ENCODE measurements at places on chromosomes 2 and 18.

DNA sequence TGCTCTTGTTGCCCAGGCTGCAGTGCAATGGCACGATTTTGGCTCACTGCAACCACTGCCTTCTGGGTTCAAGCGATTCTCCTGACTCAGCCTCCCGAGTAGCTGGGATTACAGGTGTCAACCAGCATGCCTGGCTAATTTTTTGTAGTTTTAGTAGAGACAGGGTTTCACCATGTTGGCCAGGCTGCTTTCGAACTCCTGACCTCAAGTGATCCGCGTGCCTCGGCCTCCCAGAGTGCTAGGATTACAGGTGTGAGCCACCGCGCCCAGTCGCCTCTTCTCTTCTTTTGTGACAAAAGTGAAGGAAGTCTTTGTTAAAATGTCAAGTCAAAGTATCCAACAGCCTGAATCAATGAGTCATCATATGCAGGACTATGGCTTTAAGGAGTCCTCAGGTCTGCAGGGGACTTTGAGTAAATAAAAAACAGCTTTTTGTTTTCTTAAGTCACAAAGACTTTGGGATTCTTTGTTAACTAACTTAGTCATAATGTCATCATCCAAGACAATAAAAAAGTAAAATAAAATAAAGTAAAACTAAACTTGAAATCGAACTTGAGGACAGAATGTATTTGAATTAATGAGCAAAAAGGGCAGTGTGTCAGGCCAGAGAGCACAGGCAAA lies 1153.2 kb downstream of the SUCLG1 start:
- DNase-seq, result no peak

DNA sequence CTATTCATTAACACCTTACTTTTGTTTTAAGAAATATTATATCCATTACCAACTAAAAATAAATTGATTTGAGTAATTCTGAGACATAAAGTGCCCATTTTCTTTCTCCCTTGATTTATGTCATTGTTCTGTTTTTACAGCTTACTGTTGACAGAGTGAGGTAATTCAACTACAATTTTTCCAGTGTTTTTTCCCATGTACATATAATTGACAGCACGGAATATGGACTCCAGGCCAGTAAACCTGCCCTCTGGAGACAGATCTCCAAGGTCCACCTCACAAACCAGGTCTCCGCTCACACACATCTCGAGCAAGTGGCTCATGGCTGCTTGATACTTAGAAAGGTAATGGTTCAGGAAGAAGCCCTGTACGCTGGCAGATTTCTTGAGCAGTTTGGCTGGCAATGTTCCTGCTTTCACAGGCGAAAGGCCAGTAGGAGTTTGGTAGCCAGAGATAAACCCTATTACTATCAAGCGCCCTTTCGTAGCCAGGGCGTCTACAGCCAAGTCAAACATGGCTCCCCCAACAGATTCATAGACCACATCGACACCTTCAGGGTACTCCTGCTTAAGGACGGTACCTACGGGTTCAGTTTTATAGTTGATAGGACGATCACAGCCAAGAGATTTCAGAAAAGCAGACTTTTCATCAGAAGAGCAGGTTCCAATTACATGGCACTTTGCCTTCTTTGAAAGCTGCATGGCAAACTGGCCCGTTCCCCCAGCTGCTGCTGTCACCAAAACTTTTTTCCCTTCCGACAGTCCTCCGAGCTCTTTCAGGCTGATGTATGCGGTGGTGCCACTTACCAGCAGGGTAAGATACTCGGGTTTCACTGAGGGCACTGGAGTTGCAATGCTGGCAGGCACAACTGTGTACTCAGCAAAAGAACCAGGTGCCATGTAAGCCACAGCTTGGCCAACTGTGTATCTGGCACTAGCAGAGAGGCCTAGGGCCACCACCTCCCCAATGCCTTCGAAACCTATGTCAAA lies 7.4 kb downstream of the PTGR3 start:
- no peak for DNase-seq

DNA sequence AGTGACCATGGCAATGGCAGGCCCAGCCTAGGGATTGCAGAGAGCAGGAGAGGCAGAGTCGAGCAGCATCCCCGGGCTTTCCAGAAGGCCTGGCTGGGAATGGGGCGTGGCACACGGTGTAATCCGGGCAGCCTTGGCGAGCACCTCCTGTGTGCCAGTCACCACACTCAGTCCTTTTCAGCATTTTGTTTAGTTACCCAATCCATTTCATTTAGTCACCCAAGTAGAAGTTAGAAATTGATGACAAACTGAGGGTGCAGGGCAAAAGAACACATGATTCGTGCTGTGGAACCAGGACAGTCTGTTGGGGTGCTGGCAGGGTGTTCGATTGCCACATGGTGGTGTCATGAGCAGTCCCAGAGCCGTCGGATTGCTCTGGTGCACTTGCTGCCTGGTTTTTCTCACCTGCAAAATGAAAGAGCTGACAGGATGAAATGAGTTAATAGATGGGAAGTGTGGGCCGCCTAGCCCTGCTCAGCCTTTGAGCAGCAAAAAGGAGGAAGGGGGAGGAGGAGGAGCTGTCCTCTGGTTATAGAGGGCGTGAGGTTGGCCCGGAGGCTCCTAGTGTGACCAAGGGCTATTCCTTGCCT lies 299.4 kb downstream of the AGAP1 start:
- DNase-seq, result no peak

GRCh38 chr18:49566985-49567384 lies 5.1 kb downstream of the LIPG start:
- no peak for DNase-seq

DNA sequence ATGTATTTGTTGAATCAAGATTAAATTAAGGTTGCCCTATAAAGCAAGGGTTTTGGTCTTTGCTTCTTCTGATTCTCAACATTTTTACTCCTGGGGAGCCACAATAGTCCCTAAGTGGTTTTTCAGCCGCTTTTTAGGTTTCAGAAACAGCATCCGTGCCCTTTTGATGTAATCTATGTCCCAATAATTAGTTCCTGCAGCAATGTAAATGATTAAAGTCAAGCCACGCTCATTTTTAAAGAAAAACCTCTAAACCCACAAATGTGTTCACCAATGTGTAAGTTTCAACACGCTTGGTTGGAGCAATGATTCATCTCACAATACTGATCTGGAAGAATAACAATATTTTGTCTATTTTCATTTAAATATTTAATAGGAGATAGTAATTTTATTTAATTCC lies 5.6 kb downstream of the ARL4C start:
- DNase-seq, result no peak

GRCh38 chr2:68453761-68454360 lies 13.2 kb downstream of the FBXO48 start:
- no peak for DNase-seq

DNA sequence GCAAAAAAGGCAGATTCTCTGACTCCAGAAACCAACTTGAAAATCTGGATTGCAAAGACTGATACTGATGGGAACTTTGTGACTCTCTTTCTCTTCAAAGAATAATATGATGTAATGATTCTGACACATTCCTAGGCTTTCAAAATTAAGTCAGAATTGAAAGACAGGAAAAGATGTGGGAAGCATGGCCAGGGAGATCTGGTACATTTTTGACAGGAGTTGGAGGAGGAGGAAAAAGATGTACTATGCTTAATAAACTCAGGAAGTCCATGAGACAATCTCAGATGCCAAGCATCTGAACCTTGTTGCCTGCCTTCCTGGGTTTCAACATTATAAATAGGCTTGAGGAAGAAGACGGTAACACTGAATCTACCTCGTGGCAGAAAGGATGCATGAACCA lies 34.2 kb downstream of the KLF7 start:
- DNase-seq, result no peak

GRCh38 chr18:34595690-34596089 lies 114.4 kb upstream of the DTNA start:
- peak; percentile 19 for DNase-seq

DNA sequence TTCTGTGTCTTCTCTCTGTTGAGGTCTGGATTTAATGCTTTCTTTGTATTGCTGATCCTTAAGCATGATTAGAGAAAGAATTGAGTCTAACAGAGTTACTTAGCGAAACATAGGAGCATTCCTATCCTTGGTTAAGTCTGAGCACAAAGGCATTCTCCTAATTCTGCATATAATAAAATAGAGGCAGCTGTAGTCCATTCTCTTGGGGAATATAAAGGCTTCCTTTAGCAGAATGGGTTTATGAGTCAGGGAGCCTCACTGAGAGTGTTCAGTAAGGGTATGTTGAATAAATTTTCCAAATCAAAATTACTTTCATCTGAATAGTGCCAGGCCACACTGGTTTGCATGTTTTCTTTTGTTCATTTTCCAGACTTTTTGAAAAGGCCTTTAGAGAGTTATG lies 101.5 kb downstream of the GALNT1 start:
- no peak for DNase-seq

- no peak for DNase-seq
These were observed 6.0 kb upstream of the CDK5R2 start for GRCh38 chr2:218953366-218953954.

DNA sequence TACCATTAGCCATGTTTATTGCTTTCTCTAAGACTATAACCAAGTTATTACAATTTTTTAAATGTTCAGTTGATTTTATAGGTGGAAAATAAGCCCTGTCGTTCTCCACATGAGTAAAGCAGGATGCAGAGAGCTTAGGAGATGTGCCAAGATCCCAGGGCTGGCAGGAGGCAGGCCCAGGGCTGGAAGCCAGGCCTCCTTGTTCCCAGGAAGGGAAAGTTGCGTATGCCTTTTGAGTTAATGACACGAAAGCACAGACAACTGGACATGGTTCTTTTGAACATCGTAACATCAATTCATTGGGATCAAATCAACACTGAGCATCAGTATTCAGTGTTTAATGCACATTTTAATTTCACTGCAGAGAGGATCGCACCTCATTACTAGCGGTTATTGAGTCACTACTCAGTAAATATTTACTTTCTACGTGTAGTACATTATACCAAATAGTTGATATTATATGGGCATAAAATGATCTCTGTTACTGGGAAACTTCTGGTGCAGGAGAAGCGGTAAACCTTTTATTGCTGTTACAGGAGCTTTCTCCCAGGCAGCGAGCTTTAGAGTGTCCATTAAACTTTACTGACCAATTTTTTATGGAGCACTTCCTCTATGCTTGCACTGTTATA lies 60.0 kb downstream of the RNF144A start:
- no peak for DNase-seq

DNA sequence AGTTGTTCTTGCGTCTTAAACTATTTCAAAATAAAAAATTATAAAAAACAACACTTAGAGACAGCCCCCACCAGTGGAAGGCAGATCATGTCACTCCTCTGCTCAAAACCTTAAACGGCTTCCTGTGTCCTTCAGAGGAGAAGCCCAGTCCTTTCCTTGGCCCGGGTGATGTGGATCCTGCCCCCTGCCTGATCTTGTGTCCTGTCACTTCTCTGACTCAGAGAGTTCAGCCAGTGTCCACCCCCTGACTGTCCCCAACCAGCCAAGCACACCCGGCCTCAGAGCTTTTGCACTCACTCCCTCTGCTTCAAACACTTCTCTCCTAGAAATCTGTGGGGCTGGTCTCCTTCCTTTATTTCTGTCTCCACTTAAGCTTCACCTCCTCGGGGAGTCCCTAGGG lies 35.4 kb downstream of the TOGARAM2 start:
- no peak for DNase-seq

DNA sequence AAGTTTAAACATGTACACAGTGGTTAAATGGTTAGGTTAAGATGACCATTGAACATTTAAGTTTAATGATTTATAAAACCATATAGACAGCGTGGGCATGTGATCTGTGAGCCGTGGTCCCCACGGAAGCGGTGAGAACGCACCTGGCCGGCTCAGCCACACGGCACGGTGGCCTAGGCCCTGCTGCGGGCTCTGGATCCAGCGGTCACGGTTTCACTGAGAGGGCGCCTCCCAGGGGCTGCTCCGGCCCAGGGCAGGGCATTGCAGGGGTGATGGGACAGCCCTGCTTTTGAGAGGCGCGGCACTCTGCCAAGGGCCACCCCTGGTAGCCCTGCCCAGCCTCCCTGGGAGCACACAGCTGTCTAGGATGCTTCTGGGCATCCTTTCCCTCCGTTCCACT lies 124.9 kb downstream of the RGPD3 start:
- no peak for DNase-seq

DNA sequence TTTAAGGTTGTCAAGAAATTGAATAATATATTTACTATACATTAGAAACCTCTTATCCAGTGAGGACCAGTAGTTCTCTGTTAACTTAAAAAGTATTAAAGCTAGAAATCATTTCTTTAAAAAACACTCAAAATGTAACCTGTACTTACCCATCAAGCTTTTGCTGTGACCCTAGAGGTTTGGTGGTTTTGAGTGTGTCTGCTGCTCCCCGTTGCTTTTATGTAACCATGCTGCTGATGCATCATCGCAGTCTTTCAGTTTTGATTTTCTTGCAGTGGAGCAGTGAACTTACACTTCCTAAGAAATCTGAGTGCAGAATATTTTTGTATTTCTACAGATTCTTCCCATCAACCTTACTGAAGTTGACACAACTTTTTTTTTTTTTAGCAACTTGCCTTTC lies 34.2 kb downstream of the MRPS9 start:
- no peak for DNase-seq

DNA sequence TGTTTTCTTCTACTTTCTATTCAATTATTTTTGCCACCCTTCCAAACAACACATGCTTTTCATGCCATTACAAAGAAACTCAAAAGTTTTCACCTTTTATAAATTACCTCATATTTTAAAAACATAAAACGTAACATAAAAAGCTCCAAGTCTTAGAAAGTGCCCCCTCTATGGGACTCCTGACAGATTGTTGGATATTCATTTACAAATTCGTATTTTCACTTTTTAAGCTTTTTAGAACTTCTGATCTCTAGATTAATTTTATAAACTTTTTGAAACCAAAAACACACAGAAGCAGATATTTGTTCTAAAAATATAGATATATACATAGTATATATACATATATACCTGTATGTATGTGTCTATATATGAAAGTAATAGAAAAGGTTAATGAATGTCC lies 1.5 kb downstream of the COL5A2 start:
- DNase-seq, result no peak

- no peak for DNase-seq
These were observed 1.1 kb upstream of the MTERF4 start for GRCh38 chr2:241103176-241103595.

DNA sequence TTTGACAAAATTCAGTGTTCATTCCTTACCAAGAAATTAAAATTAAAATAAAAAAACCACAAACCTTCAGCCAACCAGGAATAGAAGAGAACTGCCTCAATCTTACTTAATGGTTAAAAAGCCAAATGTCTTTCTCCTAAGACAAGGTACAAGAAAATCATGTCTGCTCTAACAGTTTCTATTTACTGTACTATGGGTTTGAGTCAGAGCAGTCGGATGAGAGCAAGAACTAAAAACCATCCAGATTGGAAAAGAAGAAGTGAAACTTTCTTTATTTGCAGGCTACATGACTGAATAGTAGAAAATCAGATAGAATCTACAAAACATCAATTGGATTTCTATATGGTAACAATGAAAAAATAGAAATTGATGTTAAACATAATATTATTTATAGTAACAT lies 555.5 kb upstream of the TNP1 start:
- no peak for DNase-seq

All from NCI-H1417 treated with DMSO at 0.1 percent for 48 hours (cell line).